ENCODE measurements at places on chromosomes 2 and 18.

GRCh38 chr18:11997466-11997865, 16.2 kb downstream of the IMPA2 start:
- no peak for DNase-seq

DNA sequence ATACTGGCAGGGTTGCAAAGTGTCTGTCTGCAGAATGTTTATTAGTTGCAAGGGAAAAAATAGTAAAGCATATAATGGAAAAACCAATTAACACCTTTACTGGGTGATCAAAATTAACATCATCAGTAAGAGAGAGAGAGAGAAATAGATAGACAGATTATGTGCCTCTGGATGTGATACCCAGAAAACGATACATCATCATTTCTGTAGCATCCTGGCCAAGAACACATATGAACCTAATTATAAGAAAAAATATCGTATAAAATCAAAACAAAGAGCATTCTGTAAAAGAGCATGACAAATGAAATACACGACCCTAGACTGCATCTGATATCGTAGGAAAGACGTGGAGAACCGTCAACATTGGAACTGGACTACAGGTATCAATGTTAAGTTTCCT, 64.6 kb downstream of the SMC6 start:
- no peak for DNase-seq

DNA sequence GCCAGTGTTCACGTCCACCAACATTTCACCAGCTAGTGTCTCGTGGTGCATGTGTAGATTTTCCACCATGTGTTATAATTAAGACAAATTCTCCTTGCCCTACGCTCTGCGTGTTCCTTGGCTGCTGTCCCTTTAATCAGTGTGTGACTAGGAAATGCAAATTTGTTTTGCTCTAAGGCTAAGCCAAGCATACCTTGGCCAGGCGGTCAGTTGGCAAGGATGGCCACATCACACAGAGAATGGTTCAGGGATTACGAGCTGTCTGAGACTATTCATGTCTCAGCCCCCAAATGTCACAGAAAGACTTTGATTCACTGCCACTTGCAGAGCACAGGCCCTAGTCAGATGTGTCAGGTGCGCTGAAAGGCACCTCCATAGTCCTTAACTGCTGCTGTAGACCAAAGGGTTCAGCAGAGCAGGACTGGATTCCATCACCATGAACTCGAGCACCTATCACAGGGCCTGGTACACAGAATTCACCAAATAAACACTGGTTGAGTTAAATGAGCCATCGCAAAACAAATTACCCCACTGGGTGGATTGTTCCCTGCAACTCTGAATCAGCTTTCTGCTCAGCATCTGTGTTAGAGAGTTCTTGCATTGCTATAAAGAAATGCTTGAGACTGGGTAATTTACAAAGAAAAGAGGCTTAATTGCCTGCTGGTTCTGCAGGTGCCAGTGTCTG, 128.4 kb downstream of the CABLES1 start:
- DNase-seq: no peak

GRCh38 chr18:23212161-23212560, 76.9 kb downstream of the CABLES1 start:
- DNase-seq: no peak

GRCh38 chr2:11993749-11994148, 247.3 kb downstream of the LPIN1 start:
- DNase-seq: no peak

DNA sequence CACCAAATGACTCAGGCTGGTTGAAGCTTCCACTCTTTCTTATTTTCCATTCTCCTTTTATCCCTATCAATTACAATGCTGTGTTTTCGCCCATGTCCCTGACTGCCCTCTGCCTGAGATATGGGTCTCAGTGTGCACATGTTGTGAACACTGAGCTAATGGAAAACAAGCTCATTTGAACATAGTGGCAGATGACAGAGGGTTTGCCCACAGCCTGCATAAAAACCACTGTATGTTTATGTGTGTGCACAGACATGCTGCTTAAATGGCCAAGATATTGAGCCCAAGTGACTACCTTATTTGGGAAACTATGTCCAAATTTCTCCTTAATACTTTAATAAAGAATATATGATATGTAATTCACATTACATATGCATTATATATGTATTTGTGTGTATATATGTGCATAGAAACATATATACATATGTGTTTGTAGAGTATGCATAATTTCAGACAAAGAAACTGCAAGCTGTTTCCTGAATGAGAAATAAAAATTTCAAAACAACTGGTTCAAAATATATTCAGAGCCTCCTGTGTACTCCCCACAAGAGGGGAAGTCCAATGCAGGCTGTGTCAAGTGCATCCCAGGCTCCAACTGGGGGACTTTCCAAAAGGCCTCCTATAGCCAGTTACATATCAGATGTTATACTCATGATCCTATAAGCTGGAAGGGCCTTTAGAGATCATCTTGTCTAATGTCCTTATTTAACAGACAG, 92.7 kb upstream of the CD302 start:
- DNase-seq: no peak

- no peak for DNase-seq
Measured at GRCh38 chr2:97834610-97835009, 121.2 kb downstream of the ZAP70 start.
